ENCODE measurements at places on chromosomes 3 and 15. TPM values are rescaled to one million over a fixed set of nuclear protein-coding genes. Genes with fewer than 3 reads are reported as not detected.

- no peak for DNase-seq
Observed at GRCh38 chr3:18012933-18013332, 270.5 kb upstream of the TBC1D5 start.

GRCh38 chr15:50068016-50068415 lies 51.0 kb downstream of the ATP8B4 start:
- DNase-seq, result no peak

GRCh38 chr3:27193056-27193455 lies 176.1 kb downstream of the NEK10 start:
- DNase-seq, result no peak

- no peak for DNase-seq
Observed at GRCh38 chr3:194857469-194858113, 171.9 kb downstream of the FAM43A start.

- DNase-seq, result no peak
Observed at GRCh38 chr3:22982981-22983587, 220.0 kb upstream of the UBE2E2 start.

DNA sequence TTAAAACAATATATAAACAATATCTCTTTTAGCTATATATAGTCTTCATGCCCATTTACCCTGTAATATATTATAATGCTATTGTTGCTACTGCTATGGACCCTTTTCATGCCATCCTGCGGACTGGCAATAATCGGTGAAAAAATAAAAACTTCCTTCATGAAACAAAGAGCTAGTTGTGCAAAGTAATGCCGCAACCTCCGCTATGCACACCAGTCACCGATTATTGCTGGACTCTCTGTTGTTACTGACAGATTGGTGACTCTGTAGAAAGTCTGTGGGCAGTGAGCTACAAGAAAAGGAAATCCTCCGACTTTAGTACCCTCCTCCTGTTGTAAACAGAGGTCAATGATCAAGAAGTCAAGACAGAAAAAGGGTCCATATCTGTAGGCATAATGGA lies 17.9 kb upstream of the ICE2 start:
- DNase-seq, result no peak

DNA sequence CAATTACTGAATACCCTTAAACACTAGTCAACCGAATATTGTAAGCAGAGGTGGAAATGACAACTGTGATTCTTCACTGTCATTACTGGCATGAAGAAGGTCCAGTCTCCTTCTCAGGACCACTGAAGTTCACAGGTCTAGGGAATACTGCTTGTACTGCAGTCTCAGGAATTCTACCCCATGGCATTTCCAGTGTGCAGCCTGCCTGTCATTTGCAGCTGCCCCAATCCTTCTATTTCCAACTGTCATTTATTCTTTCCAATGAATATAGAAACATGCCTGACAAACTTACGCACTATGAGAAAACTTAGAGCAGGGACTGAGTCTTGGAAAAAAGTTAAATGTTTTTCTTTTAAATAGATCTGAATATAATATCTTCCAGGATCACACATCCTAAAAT lies 308.0 kb upstream of the THBS1 start:
- DNase-seq, result no peak

GRCh38 chr3:188316021-188316722 lies 162.2 kb downstream of the LPP start:
- no peak for DNase-seq

DNA sequence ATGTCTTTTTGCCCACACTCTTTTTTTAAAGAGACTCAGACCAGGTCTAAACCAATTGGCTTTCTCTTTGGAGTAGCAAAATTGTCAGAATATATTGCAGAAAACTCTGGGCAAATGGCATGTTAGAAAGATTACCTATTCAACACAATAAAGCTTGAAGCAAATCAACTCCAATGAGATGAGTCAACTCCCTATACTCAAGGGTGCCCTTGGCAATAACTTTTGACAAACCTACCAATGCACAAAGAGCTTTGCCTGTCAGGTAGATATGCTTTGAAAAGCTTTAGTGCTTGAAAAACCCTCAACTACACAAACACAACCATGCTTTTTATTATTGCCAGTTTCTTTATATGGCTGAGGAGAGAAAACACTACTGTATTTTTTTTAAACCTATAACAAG lies 137.7 kb upstream of the GRM7 start:
- no peak for DNase-seq

DNA sequence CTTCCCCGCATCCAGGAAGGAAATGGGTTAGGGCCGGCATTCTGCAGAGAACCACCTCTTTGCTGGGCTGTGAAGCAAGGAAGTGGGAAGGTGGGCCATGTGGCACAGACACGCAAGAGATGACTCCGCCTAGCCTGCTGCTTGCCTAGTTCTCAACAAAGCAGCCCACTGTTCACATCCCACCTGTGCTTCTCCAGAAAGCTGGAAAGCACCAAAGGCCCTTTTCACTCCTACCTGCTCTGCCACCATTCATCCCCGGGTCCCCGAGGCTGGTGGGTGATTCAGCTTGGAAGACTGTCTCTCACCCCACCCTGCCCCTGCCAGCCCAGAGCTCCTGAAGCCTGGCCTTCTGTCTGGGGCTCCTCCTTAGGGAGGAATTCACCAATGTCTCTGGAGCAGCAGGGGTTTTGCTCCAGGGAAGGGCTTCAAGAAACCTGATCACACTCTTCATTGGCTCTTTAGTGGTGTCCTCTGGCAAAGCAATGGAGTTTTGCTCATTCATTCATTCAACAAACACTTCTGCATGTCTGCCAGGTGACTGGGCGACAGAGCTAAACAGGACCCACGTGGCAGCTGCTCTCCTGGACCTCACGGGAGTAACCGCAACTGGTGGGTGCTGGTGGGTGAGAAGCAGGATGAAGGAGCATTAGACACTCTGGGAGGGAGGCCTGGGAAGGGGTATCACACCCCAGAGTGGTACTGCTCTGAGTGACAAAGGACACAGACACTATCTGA lies 145.4 kb upstream of the TLE3 start:
- no peak for DNase-seq

GP5 gene
- polyA plus RNA-seq, result 0.69 TPM

GPR62 gene
- polyA plus RNA-seq, result 0.40 TPM

CD200R1 gene
- 0.98 TPM for polyA plus RNA-seq

NEIL1 gene
- 17.3 TPM for polyA plus RNA-seq

ANKRD63 gene
- not detected for polyA plus RNA-seq

All from renal cortex interstitium (tissue), 15 donors.